CD4-positive, alpha-beta T cell treated with Interleukin-2 at 100 ng/mL for 4 hours (primary cell): ENCODE measurements at places on chromosomes 5 and 9.

- DNase-seq: no peak
Measured at GRCh38 chr5:150670275-150670947, 9.4 kb downstream of the MYOZ3 start.

GRCh38 chr5:179876610-179876952 is 18.0 kb upstream of the MRNIP start:
- DNase-seq: no peak

GRCh38 chr9:69585571-69585970 is 86.6 kb downstream of the APBA1 start:
- DNase-seq: no peak

GRCh38 chr5:120657104-120657503 is 193.0 kb downstream of the PRR16 start:
- no peak for DNase-seq

DNA sequence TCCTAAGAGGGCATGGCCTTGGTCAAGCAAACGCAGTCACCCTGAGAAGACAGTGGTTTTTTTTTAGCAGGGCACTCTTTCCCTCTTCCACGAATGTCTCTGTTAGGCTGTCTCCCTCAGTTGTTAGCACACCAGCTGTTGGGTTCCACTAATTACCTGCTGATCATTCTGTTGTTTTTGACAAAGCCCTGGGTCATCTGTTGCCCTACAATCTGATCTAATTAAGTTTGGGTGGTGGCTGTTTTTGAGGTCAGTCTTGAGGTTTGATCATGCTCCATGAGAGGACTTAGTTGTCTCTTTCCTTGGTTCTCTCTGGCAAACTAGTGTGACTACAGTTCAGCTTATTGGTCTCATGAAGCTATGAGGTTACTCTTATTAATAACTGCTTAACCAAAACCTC is 5.0 kb upstream of the PTPDC1 start:
- DNase-seq: no peak

- DNase-seq: no peak
Measured at GRCh38 chr9:115204904-115205453, 87.0 kb upstream of the TNC start.
